ENCODE measurements at places on chromosomes 12 and 14.

DNA sequence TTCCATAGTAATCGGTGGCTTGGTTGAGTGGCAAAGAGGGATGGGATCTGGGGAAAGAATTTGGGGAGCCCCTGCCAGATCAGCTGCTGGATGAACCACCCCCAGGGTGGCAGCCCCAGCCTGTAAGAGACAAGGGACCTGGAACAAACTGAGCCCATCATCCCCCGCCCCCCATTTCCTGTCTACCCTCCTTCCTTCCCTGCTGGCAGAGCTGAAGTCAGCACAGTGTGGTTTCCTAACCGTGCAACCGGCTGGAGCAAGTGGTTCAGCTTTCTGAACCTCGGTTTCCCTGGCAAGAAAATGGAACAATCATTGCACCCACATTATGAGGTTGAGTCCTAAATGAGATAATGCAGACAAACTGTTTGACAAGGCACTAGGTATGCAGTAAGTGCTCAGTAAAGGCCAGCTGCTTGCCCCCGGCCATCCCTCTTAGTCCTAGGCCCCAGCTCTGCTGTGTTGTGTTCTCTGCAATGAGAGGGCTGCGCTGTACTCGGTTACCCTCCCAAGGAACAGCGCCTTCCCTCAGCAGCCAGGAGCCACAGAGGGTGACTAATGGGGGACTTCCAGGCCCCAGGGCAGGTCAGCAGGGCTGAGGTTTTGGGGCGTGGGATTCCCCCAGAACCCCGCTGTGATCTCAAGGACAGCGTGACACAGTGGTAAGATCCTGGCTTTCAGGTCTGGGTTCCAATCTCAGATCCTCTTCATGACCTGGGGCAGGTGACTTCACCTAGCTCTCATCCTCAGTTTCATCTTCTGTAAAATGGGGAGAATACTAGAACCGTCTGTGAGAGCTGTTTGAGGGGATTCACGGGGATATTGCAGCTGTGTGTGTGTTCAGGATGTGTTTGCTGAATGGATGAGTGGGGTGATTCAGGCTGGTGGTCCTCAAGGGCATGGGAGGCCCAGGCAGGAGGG lies 16.5 kb downstream of the SELPLG start:
- DNase-seq: no peak

DNA sequence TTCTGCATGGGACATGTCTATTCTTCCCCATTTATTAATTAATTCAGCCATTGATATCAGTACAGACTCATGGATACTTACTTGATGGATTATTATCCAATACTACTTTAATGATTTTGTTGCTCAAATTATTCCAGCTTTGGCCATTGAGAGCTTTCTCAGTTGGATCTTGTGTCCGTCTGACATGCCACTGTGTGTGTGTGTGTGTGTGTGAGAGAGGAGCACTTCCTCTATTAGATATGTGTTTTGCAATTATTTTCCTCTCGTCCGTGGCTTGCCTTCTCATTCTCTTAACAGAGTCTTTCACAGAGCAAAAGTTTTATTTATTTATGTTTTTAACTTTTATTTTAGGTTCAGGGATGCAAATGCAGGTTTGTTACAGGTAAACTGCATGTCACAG lies 194.2 kb downstream of the ADGRD1 start:
- DNase-seq: no peak

GRCh38 chr14:105249182-105250007 lies 1.1 kb downstream of the BTBD6 start:
- DNase-seq: peak; percentile 34

DNA sequence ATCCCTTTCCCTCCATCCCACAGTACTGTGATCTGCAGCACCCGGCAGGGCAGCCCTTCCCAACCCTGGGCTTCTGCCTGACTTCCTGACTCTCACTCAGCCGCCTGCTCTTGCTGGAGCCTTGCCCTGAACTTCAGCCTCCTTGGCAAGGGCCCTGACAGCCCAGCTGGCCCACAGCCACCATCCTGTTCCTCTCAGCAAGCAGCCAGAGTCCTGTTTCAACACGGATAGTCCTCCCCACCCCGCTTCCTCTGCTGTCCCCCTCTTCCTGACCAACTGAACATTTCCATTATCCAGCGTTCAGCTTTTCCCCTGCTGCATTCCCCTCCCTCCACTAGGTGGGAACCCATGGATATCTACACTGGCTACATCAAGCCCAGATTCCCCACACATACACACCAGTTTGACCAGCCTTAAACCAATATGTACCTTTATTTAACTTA lies 74.0 kb upstream of the MDM1 start:
- peak; percentile 99 for DNase-seq

- no peak for DNase-seq
Measured at GRCh38 chr12:82524641-82525040, 162.1 kb upstream of the TMTC2 start.

DNA sequence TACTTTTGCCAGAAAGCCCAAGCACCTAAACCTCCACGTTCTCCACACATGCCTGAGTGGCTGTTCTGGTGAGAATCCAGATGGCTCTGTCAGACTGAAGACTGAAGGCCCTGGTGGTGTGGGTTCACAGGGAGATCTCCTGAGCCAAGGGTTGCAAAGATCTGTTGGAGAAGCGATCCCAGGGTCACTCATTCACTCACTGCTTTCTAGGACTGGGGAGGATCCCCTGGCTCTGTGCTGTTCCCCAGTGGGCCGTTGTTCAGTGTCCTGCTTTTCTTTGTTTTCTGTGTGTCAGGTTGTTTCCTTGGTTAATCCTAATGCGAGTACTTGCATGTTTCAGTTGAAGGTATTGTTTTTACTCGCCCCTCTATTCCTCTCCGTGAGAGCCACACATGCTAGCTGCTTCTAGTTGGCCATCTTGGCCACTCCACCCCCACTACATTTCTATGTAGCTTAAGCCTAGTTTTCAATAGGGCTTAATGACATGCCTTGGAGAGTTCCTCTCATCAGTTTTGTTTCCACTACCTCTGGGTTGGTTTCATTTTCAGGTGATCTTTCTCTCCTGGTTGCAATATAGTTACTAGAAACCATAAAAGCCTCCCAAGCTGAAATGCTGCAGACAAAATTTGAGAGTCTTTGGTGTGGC lies 144.5 kb upstream of the SLC38A2 start:
- no peak for DNase-seq

- no peak for DNase-seq
Measured at GRCh38 chr12:92912052-92912451, 17.0 kb downstream of the EEA1 start.

- peak; percentile 84 for DNase-seq
Measured at GRCh38 chr12:130826151-130826801, 12.8 kb downstream of the STX2 start.

Measured in cardiac fibroblast (primary cell).